ENCODE measurements at places on chromosomes 5 and 9.

DNA sequence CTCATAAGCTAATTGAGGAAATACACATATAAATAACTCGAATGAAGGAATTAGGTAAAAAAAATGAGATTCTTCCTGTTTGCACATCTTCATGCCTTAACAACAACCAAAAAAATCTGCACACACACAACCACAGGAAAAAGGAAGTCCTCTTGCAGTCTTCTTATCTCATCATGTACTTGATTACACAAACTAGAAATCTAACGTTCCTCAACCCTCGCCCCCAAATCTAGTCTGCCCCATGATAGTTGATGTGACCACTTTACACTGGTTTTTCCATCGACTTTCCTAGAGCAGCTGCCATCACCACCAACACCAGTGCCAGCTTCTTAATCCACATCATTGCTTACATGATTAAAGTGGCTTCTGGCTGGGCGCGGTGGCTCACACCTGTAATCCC lies 31.2 kb upstream of the RNU6ATAC start:
- DNase-seq: no peak

GRCh38 chr5:35269006-35269405 lies 38.7 kb upstream of the PRLR start:
- no peak for DNase-seq

DNA sequence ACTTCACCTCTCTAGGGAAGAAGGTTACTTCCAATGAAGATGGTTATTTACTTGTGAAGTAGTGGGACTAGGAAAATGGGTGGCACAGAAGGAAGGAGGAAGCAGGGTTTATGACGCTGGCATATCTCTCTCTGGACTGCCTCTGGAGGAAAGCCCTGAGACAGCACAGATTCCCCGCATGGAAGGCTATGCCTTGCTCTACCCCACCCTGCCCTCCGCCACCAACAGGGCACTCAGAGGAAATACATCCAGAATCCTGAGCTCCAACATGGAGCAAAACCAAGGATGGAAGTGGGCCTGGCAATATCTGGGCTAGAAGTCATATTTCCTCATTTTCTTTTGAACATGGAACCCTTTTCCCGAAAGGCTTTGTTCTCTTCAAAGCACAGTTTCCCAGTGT lies 346.9 kb downstream of the ZSWIM6 start:
- no peak for DNase-seq

- no peak for DNase-seq
Measured at GRCh38 chr9:38293022-38293421, 99.5 kb upstream of the ALDH1B1 start.

DNA sequence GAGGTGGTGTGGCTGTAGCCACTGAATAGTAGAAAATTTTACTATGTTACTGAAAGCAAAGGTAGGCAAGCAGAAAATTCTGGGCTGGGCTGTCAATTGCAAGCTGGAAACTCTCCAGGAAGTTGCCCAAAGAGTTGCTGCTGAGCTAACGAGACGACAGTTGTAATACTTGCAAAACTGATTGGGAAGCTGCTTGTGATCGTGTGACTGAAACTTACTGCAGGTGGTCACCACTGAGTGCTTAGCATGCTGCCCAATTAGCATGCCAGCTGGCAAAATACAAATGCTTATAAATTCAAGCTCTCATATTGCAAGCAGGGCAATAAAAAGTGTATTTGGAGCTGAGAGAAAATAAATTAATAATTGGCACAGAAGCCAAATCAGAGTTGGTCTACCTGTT lies 758.5 kb upstream of the EDIL3 start:
- DNase-seq: no peak

DNA sequence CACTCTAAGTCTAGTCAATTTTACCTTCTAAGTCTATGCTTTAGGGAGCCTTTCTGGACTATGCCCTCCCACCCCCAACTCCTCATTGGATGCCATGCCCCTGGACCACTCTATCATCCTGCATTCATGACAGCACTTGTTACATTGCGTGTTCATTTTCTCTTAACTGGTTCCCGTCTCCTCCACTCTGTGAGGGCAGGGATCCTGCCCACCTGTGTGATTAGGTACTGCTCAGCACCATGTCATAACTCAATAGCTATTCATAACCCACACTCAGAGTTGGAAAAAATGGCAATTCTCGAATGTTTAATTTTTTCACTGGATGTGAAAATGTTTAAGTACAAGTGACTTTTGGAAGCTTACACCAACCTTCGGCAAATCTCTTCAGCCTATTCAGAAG lies 88.5 kb downstream of the PRLR start:
- no peak for DNase-seq

DNA sequence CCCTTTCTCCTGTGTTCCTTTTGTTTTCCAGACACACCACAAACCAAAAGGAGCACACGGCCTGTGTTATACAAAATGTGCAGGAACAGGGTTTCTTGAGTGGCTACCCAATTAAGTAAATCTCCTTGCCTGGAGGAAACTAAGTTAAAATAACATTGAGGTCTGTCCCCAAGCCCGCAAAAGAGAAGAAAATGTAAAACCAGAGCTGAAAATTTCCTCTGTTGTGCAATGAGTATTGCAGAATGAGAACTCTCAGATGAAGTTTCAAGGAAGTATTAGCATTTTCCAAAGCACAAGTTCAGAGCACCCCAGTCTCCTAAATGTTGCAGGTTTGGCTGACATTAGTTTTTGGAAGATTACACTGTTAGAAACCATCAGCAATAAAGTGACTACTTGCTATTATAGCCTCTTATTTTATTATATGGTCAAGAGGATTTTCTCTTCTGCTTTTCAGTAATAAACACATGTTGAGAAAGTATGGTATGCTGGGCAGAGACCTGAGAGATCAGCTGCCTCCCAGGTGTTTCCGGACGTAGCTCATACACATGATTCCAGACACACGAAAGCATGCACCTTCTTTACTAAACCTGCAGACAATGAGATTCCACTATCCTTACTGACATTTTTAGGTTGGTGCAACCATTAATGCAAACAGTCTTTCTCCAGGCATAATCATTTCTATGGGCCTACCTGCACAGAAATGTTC lies 161.3 kb downstream of the SNCAIP start:
- DNase-seq: no peak

DNA sequence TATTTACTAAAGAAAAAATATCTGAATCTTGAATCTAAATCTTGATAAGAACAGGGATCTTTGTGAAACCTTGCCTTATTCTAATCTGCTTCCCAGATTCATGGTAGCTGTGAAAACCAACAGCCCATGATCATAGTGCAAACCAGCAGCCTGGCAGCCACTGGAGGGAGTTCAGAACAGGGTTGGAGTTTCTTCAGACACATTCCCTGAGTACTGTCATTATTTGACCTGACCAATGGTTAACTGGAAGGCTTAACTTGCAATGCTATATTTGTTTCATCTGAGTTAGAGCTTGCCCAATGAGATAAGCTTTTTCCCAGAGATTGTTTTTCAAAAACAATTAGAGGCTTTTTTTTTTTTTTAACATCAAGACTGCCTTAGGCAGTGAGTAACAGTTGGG lies 47.8 kb downstream of the LOX start:
- DNase-seq: no peak
